CD8-positive, alpha-beta memory T cell (primary cell): ENCODE measurements at places on chromosomes 11 and 22. TPM values are rescaled to one million over a fixed set of nuclear protein-coding genes. Genes with fewer than 3 reads are reported as not detected.

Gene GLYATL2
- polyA plus RNA-seq = not detected

Gene MAJIN
- polyA plus RNA-seq = not detected

Gene CCDC116
- not detected for polyA plus RNA-seq

Gene RNF26
- polyA plus RNA-seq = 46.1 TPM

Gene CD3G
- polyA plus RNA-seq = 414 TPM
